ENCODE measurements at places on chromosomes 4 and X.

DNA sequence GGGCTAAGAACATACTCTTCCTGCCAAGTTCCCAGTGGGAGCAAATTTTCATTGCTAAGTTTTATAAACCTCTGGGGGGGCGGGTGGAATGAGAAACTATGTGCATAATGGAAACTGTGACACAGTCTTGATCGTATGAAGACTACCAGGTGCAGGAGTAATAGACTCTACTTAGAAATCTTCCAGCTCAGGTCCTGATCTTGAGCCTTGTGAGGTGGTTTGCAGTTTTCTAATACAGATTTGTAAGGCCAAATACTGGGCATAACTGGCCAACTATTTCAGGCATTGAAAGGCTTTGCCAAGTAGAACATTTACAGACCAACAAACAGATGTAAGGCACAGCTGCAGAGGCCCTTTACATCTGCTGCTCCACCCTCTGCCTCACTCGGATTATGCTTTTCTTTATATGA lies 89.7 kb upstream of the CBR4 start:
- no peak for DNase-seq

- DNase-seq = no peak
Measured at GRCh38 chrX:72040506-72040905, 91.2 kb downstream of the RTL5 start.

DNA sequence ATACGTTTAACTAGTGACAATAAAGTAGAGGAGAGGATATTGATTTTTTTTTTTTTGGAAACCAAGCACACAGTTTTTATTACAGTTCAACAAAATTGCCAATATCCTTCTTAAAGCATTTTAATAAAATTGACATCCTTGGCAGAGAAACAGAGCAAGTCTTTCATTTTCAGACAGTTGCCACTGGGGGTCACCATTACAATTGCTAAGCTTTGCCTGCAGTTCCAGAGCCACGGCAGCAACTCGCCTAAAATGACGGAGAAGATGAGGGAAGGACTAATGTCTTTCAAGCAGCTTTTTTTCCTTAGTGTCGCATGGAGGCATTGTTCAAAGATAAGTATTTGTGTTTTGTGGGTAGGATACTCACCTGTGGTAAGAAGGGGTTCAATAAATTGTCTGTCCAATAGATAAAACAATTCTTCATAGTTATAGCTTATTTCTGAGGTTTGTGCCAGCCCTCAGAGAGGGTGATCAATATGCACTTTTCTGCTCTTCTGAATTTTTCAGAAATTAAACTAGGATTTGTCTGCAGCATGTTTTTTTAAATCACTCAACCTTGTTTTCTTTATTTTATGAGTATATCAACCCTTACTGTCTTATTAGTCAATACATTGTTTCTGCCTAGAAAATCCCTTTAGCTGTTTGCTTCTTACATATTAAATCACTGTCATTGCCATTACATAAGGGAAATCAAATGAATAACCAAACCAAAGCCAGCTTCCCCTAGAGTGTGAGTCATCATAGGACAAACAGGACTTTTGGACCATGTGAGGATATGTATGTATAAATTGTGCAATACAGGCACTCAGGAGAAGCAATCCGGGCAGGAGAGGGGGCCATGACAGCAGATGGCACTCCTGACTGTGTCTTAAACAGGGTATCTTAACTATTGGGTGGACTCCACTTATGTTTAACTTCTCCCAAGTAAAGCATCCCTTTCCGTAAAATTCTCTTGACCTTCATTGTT lies 508.1 kb upstream of the ARX start:
- DNase-seq = no peak

GRCh38 chrX:32443841-32444240 lies 767.5 kb downstream of the DMD start:
- no peak for DNase-seq

- DNase-seq = no peak
Measured at GRCh38 chr4:31657859-31658570, 937.8 kb downstream of the PCDH7 start.

Data from activated naive CD4-positive, alpha-beta T cell treated with Interleukin-2 at 50 U/mL for 16 hours (primary cell).